Muscle of back (tissue), 13 donors: ENCODE measurements at places on chromosomes 6 and 20. TPM values are rescaled to one million over a fixed set of nuclear protein-coding genes. Genes with fewer than 3 reads are reported as not detected.

GRCh38 chr6:154864066-154864430 is 130.8 kb downstream of the SCAF8 start:
- no peak for DNase-seq

The CALHM4 gene
- polyA plus RNA-seq, result not detected

- no peak for DNase-seq
Observed at GRCh38 chr20:21681922-21682318, 23.5 kb upstream of the PAX1 start.

The CD24 gene
- 20.2 TPM for polyA plus RNA-seq

The MUC21 gene
- not detected for polyA plus RNA-seq

DNA sequence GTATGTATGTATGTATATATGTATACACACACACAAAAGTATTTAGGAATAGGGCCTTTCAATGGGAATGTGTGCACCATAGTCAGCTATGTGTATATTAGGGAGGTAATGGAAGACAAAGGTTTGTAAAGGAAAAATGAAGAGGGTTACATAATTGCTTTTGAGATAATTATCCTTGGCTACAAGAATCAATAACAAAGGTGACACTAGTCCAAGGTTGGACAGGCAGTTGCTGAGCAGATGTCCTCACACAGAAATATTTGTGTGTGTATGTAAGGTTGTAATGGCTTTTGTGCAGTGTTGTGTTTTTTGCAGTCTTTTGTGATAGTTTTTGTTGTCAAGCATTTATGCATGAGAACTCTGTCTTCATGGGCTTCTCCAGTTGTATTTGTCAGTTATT is 157.9 kb upstream of the MARCKS start:
- no peak for DNase-seq

DNA sequence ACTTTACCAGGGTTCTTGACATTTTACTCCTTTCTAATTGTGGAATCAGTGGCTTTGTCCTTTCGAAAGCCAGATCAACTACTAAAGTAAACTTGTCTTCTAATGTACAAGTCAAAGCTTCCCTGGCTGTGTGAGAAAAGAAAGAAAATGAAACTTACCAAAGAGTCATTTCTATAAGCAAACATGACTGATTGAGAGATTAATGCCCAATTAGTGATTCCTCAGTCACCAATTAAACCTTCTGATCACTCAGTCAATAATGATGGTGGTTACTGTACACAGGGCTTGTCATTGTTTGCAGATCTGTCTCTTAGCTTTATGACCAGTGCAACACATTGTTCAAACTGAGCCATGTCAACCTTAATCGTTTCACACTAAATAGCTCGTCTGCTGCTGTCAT is 1168.4 kb upstream of the CITED2 start:
- no peak for DNase-seq

- no peak for DNase-seq
Observed at GRCh38 chr6:81788748-81789147, 36.3 kb upstream of the TENT5A start.

The CST11 gene
- not detected for polyA plus RNA-seq

GRCh38 chr6:683742-684440 is 9.0 kb downstream of the EXOC2 start:
- DNase-seq, result peak; percentile 74

The SASH1 gene
- 35.7 TPM for polyA plus RNA-seq

GRCh38 chr20:42432496-42433334 is 757.0 kb downstream of the PTPRT start:
- DNase-seq, result peak; percentile 71

GRCh38 chr6:45300736-45301135 is 27.4 kb upstream of the RUNX2 start:
- no peak for DNase-seq

DNA sequence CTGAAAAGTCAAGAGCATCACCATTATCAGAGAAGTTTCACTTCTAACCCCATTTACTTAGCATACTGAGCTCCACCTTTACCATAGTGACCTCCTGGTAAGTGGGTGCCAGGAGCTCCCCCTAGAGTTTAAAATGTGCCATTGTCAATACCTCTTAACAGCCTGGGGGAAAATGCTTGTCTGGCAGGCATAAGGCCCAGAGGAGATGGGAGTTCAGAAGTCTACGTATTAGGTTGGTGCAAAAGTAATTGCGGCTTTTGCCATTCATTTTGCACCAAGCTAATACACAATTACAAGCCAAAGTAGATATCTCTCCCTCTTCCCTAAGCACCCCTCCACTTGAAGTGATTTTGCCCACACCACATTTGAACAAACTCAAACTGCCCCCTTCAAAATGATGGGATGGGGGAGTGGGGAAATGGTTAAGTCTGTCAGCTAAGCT is 919.0 kb downstream of the KIF16B start:
- DNase-seq, result peak; percentile 7

The PM20D2 gene
- 56.0 TPM for polyA plus RNA-seq

The PTP4A1 gene
- polyA plus RNA-seq, result 26.4 TPM

DNA sequence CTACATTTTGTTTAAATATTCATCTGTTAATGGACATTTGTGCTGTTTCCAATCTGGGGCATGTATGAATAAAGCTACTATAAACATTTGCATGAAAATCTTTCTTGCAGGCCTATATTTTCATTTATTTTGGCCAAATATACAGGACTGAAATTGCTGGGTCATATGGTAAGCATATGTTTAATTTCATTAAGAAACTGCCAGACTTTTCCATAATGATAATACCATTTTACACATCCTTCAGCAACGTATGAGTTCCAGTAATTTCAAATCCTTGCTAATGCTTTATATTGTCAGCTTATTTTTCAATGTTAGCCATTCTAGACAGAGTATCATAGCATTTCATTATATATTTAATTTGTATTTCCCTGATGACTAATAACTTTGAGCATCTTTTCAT is 51.0 kb downstream of the GPR6 start:
- DNase-seq, result no peak

- DNase-seq, result no peak
Observed at GRCh38 chr6:157631838-157632614, 191.0 kb upstream of the SNX9 start.

DNA sequence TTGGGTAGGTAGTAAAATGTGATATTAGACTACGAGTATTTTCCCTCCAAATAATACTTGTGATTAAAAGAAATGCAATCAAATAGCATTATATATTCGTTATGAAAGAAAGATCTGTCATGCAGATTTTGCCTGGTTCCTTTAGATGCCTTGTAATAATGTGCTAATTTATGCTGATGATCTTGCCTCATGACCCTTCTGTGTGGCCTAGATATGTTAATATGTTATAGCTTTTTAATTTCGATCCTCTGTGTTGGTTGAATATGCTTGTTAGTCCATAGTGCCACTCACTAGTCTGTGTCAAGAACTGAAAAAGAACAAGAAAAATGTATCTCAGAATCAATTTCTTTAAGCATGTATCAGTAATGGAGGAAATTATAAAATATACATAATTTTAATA is 31.9 kb downstream of the CDKAL1 start:
- DNase-seq, result no peak

The THBD gene
- polyA plus RNA-seq, result 9.6 TPM

DNA sequence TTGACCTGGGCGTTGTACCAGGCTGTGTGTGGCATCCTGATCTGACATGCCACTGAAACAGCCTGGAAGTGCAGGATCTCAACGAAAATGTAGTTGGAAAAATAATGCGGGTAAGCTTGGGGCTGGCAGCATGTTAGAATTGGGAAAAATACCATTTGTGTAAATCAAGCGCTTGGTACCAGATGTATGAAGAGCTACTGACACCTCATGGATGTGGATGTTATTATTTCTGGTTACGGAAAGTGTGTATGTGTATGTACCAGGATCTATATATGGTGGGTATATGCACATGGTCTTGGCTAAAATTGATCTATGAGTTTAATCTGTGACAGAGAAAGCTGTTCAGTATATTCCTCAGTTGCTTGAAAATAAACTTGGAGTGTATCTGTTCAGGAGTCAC is 22.7 kb downstream of the HIVEP1 start:
- DNase-seq, result no peak

GRCh38 chr6:9401960-9402359 is 966.6 kb upstream of the SLC35B3 start:
- DNase-seq, result no peak

DNA sequence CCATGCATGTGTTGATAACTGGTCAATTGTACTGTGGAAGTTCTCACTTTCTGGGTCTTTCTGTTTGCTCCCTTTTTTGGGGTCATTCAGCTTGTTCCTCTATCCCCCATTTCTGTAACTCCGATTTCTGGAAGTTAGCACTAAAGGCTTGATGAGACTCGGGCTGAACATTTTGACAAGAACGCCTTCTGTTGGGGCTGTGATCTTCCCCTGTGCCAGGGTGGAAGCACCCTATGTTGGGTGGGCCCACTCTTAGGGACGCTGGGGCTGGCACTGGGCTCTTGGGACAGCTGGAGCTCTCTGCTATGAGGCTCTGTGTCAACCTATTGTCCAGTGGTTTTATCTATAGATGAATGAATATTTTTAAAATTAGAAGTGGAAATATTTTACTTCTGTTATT is 60.1 kb upstream of the FRMD1 start:
- no peak for DNase-seq

- DNase-seq, result no peak
Observed at GRCh38 chr6:134198093-134198492, 119.8 kb downstream of the SGK1 start.

The ZC2HC1B gene
- not detected for polyA plus RNA-seq

DNA sequence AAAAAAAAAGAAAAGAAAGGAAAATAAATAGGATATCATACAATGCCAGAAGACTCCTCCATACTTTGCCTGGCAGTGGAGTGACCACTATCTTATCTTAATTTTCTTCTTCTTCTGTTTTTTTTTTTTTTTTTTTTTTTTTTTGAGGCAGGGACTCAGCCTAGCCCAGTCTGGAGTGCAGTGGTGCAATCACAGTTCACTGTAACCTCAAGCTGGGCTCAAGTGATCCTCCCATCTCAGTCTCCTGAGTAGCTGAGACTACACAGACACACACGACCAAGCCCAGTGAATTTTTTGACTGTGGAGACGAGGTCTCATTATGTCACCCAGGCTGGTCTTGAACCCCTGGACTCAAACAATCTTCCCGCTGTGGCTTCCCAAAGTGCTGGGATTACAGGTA is 17.1 kb upstream of the MMP9 start:
- no peak for DNase-seq

The SLPI gene
- polyA plus RNA-seq, result 0.34 TPM

DNA sequence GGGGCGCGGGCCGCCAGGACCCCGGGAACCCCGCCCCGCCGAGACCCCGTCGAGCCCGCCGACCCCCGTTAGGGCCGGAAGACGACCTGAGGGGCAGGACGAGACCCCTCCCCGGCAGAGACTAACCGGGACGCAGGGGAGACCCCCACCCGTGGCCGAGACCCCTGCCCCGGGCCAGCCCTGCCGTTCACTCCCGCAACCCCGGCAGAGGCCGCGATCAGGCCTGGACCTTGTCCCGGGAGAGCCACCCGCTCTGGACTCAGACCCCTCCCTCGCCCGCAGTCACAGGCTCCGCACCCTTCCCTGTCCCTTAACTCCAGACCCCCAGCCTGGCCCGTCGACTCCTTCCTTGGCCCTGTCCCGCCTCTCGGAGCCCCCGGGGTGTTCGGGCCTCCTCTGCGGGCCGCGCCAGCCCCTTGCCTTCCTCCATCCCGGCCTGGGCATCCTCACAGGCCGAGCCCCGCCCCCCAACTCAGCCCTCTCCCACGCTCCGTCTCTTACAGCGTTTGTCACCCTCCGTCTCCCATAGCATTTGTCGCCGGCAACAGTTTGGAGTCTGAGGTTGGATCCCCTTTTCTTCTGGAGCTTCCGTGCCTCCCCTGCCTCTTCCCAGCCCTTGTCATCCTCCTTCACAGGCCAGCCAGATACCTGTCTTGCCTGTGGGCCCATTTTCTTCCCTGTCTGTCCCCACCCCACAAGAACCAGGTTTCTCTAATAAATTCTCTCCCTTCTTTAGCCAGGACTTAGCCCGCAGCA is 569 bp downstream of the TCEA2 start:
- no peak for DNase-seq
